ENCODE measurements at places on chromosomes 5 and 9.

DNA sequence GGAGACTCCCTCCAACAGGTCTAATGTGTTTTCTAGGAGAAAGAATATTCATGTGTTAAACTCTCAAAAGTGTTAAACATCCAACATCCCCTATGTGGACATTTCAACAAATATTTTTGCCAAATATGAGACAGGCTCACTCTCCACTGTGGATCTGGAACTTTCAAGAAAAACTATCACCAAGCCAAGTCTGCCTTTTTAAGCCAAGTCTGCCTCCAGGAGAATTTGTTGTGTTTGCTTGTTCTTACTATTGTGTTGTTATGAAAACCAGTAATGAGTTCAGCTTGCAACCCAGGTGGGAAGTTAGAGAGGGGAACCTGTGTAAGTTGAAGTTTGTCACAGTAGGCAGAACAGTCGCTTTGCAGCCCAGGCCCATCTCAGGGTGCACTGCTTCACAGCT is 228.1 kb downstream of the NFIB start:
- DNase-seq = no peak

DNA sequence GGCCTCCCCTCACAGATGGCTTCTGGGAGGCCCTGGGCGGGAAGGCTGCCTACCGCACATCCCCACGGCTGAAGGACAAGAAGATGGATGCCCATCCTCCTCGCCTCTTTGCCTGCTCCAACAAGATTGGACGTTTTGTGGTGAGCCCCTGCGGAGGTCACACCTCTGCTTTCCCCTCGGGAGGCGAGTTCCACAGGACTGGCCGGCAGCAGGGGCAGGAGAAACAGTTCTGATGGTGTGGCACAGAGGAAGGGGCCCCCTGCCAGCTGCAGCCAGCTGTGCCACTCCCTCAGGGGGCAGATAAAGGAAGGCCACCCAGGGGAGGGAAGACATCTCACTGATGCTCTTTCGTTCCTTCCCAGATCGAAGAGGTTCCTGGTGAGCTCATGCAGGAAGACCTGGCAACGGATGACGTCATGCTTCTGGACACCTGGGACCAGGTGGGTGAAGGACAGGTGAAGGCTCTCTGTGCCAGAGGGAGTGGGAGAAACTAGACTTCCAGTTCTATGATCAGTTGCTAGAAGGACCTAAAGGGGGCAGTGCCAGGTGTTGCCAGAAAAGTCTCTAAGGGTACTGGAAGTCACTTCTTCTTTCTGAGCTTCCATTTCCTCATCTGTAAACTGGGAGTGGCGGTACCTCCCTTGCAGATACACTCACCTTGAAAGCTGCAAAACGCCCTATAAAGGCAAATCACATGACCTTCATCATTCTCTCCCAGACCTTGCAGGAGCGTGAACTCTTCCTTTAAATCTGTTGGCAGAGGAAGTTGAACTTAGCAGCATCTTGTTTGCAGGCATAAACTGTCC is 41.0 kb downstream of the STOM start:
- no peak for DNase-seq

DNA sequence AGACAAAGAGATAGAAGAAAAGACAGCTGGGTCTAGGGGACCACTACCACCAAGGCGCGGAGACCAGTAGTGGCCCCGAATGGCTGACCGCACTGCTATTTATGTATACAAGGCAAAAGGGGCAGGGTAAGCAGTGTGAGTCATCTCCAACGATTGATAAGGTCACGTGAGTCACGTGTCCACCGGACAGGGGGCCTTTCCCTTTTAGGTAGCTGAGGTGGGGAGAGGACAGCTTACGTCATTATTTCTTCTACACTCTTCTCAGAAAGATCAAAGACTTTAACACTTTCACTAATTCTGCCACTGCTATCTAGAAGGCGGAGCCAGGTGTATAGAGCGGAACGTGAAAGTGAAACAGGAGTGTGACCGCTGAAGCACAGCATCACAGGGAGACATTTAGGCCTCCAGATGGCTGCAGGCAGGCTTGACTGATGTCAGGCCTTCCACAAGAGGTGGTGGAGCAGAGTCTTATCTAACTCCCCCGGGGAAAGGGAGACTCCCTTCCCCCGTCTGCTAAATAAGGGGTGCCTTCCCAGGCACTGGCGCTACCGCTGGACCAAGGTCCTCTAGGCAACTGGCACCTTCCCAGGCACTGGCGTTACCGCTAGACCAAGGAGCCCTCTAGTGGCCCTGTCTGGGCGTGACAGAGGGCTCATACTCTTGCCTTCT is 6.1 kb upstream of the PRR16 start:
- DNase-seq = peak; percentile 53

GRCh38 chr5:159181152-159181551 is 28.2 kb downstream of the RNF145 start:
- no peak for DNase-seq

- no peak for DNase-seq
These were observed 176.0 kb upstream of the TLE4 start for GRCh38 chr9:79395755-79396154.

- DNase-seq = no peak
These were observed 5.8 kb upstream of the BICD2 start for GRCh38 chr9:92770360-92770995.

DNA sequence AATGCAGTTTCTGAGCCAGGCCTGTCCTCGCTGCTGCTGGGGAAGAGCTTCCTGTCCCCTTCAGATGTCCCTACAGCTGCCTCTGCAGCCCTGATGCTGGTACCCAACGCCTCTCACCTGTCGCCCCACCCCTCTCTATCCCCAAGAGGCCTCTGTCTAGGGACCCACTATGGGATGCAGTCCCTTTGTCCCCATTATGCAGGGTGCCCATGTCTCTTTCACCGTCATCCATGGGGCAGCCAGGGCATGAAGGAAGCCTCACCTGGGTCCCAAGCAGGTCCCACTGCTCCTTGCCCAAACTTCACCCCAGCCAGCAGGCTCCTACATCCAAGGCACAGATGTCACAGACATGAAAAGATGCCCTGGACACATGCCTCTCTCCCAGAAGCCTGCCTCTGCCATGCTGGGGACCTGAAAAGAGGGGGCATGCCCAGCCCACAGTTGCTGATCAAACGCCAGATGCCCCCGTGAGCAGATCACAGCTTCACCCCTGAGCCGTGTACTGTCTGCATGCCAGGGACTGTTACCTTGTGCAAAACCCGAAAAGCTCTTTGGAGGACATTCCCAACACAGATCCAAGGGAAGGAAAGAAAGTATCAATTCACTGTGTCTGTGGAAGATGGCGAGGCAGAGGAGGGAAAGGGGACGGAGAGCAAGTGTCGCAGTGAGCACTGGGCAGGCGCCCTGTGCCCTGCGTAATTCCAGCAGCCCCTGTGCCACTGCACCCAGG is 81.0 kb downstream of the ADAMTS2 start:
- DNase-seq = no peak

GRCh38 chr9:38639577-38639940 is 19.2 kb upstream of the ANKRD18A start:
- no peak for DNase-seq

GRCh38 chr9:127389381-127390247 is 7.4 kb upstream of the SLC2A8 start:
- DNase-seq = no peak

DNA sequence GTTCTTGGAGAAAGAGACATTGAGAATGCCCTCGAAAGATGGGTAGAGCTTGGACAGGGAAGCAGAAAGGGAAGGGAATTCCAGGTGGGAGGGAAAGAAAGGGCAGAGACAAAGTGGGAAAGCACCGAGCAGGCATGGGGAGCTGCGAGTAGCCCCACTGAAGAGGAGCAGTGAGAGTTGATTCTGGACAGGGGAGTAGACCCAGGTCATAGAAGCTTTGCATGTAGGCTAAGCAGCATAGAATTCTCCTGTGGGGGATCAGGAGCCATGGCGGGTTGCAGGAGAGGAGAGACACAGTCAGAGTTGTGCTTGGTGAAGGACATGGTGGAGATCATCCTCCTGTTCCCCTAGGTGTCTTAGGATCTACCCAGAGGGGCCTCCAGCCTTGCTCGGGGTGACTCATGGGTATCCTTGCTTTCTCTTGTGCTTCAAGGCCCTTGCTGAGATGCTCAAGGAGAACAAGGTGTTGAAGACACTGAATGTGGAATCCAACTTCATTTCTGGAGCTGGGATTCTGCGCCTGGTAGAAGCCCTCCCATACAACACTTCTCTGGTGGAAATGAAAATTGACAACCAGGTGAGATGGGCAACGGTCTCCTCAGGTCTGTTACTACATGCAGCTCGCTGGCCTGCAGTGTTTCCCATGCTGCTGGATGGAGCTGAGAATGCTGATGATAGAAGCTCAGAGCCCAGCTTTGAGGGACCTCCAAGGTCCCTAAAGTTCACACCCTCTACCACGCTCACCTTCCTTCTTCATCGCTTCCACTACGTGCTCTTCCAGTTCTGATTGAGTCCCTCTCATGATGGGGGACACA is 64.5 kb downstream of the TSTD2 start:
- DNase-seq = no peak

DNA sequence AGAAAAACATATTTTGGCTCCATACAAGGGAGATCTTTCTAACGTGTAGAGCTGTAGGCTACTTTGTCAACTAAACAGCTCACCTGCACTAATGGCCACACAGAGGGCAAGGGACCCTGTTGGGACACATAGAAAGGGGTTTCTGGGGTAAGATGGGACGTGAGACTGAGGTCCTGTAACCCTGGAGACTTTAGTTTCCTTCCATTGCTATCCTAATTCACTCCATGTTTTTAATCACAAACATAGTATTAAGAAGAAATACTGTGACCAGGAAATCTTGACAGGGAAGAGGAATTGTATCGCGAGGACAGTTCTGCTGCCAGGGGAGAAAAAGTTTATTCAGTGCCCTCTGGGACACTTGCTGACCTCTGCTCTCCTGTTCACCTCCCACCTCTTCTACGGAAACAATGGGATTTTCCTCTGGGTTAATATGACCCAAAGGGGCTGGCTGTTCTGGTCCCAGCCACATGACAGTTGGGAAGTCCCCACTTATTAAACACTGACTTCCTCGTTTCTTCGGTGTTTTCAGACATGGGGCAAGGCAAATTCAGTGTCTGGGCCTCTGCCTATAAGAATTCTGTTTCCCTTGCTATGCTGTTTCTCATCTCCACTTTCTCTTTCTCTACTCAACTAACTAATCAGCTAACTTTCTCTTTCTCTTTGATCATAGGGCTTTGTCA is 106.9 kb upstream of the SEMA6A start:
- no peak for DNase-seq

DNA sequence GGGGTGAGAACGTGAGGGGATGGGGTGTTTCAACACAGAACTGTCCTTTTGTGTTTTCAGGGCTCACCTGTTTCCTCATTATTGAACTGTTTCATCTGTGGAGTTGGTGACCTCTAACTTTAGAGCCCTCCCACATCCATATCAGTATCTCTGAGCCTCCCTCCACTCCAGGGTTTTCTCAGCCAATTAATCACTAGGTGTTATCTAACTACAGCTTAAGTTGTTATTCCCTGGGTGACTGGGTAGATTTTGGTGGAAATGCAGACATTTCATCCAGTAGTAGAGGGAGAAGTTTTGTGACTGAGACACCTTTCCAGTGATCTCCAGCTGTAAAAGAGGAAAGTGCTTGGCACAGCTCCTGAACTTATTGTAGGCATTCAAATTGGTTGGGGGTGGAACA is 23.7 kb downstream of the PPP3R2 start:
- no peak for DNase-seq

GRCh38 chr9:3894772-3895171 is 369.0 kb upstream of the RFX3 start:
- no peak for DNase-seq

DNA sequence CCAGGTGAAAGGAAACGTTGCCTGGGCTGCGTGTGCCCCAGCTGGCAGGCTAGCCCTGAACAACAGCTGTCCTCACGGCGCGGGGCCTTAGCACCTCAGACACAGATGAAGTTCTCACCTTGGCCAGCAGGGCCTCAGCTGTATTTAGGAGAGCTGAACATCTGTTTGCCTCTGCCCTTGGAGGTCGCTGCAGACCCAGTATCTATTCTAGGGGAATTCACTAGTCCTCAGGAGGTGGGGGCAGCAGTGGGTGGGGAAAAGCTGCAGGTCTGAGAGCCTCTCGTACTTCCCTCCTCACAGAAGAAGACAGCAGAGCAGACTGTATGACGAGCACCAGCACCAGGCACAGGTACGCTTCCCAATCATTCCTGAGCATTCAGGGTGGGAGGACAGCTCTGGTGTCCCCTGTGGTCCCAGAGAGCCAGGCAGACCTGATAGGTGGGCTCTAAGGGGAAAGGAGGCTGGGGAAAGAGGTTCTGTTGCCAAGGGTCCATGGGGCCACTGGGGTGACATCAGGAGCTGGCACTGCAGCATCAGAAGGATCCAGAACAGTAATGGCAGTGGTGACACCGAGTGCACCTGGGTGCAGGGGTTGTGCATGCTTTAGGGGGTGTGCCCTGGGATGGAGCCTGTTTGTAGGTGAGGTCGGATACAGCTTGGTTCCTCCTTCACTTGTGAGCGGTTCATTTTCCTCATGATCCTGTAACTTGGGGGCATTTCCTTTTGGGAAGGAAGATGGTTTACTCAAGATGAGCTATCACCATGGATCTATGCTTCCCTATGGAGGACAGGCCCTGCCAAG is 13.8 kb downstream of the CD74 start:
- no peak for DNase-seq

- DNase-seq = no peak
These were observed 40.1 kb upstream of the STX17 start for GRCh38 chr9:99866398-99866797.

DNA sequence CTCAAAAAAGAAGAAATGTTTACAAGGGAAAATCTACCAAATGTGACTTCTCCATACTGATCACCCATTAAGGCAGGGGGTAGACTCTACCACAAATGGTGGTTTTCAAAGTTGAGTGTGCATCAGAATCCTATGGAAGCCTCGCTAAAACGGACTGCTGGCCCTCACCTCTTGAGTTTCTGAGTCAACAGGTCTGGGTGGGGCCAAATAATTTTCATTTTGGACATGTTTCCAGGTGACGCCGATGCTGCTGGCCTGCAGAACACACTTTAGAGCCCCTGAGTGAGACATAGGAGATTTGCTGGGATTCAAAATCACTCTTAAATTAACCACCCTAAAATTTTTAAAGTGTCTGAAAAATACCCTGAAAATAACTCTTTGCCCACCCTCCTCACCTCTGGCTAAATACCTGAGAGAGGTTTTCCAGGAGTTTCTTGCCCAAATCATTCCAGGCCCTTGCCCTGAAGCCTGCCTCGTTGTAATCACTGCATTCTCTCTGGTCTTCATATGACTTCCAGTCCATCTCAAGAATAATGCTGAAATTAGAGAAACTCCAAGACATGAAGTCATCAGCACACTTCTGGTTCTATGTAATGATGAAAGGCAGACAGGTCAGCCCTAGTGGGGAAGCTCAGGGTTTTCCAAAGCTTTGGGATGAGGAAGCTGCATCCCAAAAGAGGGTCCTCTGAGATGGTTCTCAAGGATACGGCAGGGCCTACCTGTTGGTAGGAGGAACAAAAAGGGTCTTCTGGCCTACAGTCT is 18.2 kb downstream of the C9orf152 start:
- no peak for DNase-seq

All from activated T-cell treated with anti-CD3 and anti-CD28 coated beads, Interleukin-2, amount 50 U/mL, for 48 hours (primary cell).